ENCODE measurements at places on chromosomes 4 and X.

DNA sequence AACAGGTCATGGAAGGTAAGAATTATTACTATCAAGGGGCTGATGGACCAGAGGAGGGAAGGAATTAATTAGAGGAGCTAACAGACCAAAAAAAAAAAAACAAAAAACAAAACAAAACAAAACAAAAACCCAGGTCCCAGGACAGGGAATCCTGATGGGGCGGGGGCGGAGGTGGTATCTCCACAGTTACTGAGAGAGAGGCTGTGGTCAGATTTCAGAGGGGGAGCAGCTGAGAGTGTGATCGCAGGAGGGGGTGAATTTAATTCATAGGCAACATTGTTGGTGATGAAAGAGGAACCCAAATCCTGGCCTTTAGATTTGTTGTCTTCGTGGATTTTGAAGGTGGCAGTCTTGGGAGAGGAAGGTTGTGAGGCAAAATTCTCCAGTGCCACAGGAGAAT lies 389.4 kb downstream of the UNC5C start:
- DNase-seq = no peak

DNA sequence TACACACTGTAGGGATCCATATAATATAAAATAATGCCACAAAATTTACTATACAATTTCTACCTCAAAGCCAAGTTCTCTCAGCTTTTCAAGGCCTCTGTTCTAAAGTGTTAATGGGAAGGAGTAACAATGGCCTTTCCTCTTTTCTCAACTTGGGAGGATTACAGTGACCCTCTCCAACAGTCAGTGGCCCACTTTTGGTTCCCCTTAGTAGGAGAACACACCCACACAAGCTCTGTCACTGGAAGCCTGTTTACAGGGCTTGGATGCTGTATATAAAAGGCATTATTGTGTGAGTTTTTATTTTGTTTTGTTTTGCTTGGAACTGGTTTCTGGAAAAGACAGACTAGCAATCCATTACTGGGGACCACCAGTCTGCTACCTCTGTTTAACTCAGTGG lies 1.8 kb downstream of the ARHGEF6 start:
- DNase-seq = no peak

GRCh38 chr4:8740666-8741395 lies 130.8 kb downstream of the HMX1 start:
- DNase-seq = no peak

GRCh38 chr4:17915439-17915838 lies 104.7 kb downstream of the NCAPG start:
- DNase-seq = no peak

- no peak for DNase-seq
These were observed 19.9 kb upstream of the PCDH10 start for GRCh38 chr4:133129237-133129636.

- no peak for DNase-seq
These were observed 197.2 kb downstream of the CBR4 start for GRCh38 chr4:168812806-168813205.

DNA sequence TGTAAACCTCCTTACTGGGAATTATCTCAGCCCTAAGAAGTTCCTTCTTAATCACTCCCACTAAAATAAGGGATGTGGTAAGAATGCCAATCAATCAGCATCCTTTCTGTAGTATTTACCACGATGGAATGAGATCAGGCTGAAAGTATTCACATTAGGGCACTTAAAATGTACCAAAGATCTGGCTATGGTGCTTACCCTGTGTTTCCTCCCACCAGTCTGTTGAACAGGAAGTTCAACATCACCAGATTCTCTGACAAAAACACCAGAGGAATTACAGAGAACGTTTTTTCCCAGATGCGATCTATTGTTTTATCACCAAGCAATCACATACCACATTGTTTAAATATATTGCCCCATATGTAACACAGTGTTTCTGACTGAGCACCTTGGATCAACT lies 2.1 kb upstream of the CLCN3 start:
- DNase-seq = no peak

DNA sequence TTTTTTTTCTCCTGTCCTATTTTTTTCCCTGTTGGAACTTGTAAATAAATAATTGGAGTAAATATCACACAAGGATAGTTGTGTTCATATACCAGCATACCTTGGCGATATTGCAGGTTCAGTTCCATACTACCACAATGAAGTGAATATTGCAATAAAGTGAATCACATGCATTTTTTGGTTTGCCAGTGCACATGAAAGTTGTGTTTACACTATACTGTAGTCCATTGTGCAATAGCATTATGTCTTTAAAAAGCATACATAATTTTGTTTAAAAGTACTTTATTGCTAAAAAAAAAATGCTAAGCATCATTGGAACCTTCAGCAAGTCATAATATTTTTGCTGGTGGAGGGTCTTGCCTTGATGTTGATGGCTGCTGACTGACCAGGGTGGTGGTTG lies 88.6 kb downstream of the GSTCD start:
- DNase-seq = no peak

DNA sequence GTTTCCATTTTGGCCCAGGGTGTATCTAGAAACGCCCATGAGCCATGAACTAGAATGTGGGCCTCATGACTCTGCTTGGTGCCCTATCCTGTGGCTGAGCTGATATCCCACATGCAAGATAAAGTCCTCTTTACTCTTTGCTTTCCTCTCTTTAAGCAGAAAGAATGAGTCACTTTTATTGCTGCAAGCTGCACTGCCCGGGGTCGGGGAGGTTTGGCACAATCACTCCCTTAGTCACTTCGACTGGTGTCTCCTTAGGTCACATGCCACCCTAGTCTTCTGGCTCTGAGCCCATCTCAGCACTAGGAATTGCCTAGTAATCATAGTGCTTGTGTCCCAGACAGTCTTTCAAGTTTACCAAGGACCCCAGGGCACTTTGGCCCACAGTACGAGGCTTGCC lies 75.1 kb upstream of the CXorf66 start:
- no peak for DNase-seq

- no peak for DNase-seq
These were observed 140.5 kb downstream of the GRIA3 start for GRCh38 chrX:123324625-123325024.

DNA sequence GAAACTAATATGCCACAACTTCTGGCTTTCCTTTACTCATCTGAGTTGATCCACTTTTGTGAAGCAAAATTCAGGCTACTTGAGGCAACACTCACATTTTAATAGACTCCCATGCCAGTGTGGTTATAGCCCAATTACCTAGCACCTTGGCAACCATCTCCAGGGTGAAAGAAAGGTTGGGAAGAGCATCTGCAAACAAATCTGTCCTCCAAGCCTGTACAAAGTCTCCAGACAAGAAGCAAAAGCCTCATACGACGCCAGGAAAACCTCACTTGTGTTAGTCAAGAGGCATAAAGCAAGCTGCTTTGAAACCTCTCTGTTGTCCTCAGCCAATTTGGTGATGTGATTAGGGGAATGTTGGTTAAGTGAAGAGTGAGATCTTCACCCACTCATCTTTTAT lies 246.6 kb downstream of the THOC2 start:
- no peak for DNase-seq

DNA sequence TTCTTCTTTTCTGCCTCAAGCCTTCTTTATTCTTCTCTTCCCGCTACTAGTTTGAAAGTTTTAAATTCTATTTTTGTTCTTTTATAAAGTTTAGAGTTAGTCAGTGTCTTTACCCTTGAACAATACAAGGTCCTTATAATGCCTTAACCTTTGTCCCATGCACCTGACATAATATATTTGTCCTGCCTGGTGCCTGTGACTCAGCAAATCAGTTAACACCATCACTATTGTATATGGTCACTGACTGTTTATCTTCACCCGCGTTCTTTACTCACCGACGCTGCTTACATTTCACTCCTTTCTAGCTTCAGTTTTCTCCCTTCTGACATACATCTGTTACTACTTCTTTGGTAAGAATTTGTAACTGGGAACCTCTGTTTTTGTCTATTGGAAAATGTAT lies 5.7 kb downstream of the SMIM20 start:
- DNase-seq = no peak

DNA sequence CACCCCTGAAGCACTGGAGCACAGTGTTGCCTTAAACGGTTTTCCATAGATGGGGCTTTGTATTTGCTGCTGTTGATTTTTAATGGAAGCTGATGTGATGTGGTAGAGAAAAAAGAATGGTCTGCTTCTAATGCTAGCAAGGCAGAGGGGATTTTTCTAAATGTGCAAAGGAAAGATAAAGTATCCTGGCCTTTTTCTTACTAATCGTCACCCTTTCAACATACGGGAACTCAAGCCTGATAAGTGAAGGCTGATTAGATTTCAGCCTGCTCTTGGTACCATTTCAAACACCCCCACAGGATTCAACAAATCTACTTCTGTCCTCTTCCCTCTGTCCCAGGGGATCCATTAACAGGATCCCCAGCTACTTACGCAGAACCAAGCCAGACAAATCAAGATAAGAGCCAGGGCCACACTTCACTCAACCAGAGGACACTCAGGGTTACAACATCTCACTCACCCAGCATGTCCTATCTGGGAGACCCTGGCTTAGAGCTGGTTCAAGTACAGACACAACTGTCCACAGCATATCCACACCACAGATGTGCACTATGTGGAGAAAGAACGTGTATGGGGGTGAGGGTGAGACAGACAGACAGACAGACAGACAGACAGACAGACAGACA lies 180.0 kb downstream of the SH3KBP1 start:
- DNase-seq = no peak

GRCh38 chrX:13223868-13224567 lies 95.8 kb downstream of the ATXN3L start:
- DNase-seq = no peak

- DNase-seq = no peak
These were observed 165.6 kb downstream of the CHIC1 start for GRCh38 chrX:73728602-73729001.

GRCh38 chr4:61540944-61541343 lies 340.8 kb downstream of the ADGRL3 start:
- no peak for DNase-seq
